Left lung (tissue), 14 donors: ENCODE measurements at places on chromosomes 7 and 10. TPM values are rescaled to one million over a fixed set of nuclear protein-coding genes. Genes with fewer than 3 reads are reported as not detected.

The PLPP4 gene
- total RNA-seq: 0.67 TPM

DNA sequence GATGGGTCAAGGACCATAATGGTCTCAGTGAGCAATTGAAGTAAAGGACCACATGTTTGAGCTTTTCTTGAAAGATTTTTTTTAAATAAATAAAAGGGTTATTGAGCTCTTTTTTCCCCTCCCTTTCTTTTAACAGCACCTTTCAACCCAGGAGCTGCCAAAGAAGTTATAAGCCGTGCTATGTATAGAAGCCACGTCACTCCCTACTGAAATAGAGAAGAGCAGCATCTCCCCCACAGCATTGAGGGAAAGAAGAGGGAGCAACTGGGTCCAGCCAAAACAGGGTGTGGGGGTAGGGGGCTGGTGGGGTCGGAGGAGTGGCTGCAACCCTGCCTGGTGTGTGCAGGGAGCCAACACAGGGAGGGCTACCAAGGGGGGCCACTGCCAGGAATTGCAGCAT, 227.2 kb downstream of the PLXNA4 start:
- no peaks in the 10 kb centered on the region for H3K36me3 ChIP-seq
- H3K4me3 ChIP-seq: no peak overlapping the region
- H3K27ac ChIP-seq: no peak overlapping the region
- no peak for DNase-seq
- peaks cover 31% of the 10 kb centered on the region for H3K27me3 ChIP-seq

DNA sequence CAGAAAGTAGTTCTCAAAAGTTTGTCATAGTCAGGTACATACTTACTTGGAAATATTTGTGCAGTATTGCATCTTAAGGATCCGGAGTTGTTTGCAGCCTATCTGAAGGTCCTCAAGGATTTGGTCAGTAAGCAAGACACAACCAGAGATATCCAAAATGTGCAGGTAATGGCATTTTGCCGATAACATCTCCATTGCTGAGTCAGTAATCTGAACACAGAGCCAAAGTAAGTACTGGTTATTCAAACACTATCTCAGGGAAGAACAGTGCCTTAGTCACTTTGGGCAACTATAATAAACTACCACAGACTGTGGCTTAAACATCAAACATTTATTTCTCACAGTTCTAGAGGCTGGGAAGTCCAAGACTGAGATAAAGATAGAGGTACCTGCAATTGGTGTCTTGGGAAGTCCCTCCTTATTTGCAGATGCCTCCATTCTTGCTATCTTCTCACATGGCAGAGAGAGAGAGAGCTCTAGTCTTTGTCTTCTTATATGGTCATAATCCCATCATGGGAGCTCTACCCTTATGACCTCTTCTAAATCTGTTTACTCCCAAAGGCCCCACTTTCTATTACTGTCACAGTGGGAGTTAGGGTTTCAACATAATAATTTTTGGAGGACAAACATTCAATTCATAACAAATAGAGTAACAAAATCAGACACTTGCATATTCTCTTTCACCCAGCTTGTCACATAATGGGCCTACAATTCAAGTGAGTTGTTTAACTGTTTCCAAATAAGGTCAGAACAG, 73.4 kb downstream of the FAM185A start:
- no peaks in the 10 kb centered on the region for H3K36me3 ChIP-seq
- no peak overlapping the region for H3K27ac ChIP-seq
- no peaks in the 10 kb centered on the region for H3K27me3 ChIP-seq
- no peak for DNase-seq

DNA sequence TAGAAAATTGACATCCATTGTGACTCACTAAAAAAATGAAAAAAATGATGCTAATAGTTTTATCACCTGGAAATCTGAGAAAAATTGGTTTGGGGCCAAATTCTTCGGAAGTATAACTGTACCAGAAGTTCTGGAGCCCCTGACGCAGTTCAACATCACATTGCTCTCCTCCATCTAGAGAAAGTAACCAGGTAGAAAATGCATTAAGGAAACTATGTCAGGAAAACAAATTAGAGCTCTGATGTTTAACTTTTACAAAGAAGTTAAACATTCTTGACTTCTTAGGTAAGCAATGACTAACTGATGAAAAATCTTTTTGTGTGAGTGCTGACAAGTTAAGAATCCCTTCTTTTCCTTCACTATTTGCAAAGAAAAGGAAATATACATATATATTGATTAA, 61.1 kb upstream of the TMEM196 start:
- DNase-seq: no peak
- no peaks in the 10 kb centered on the region for H3K27me3 ChIP-seq
- no peak overlapping the region for H3K4me3 ChIP-seq
- no peak overlapping the region for H3K27ac ChIP-seq

The KIN gene
- total RNA-seq: 9.3 TPM

The RHOBTB1 gene
- total RNA-seq: 13.1 TPM

GRCh38 chr10:46326971-46327370, 40.2 kb downstream of the ANTXRL start:
- H3K27ac ChIP-seq: no peak overlapping the region
- no peaks in the 10 kb centered on the region for H3K36me3 ChIP-seq
- peak; percentile 55 for DNase-seq

- no peak overlapping the region for H3K4me3 ChIP-seq
- H3K27me3 ChIP-seq: no peaks in the 10 kb centered on the region
- no peak overlapping the region for H3K27ac ChIP-seq
- H3K36me3 ChIP-seq: no peaks in the 10 kb centered on the region
- H3K4me1 ChIP-seq: no peaks in the 10 kb centered on the region
These were observed 365.4 kb downstream of the PLXNA4 start for GRCh38 chr7:132210821-132211220.
